ENCODE measurements at places on chromosomes 7 and 10.
A peak's percentile ranks its signal among the peaks of the same experiment; 100 is the strongest.

DNA sequence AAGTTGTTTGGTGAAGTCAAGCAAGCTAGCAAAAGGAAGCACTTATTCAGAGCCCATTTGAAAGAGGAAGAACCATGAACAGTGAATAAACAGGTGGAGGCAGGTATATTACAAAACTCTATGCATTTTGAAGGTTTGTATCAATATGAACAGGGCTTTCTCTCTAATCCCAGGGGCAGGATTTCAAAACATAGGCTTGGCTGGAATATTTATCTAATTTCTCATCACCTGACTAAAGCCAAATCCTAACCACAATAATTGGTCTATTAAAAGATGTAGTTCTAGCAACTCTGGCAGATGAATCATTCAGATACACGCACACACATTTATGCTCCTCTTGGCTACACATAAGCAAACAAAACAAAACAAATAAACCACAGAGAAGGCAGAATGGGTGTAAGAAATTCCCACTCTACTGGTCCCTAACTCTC, 554.4 kb downstream of the INHBA start:
- H3K4me3 ChIP-seq = no peak overlapping the region
- no peak for DNase-seq
- H3K4me1 ChIP-seq = no peaks in the 10 kb centered on the region
- H3K36me3 ChIP-seq = no peaks in the 10 kb centered on the region
- no peak overlapping the region for H3K27ac ChIP-seq

- no peak overlapping the region for H3K4me3 ChIP-seq
- no peak for DNase-seq
- H3K36me3 ChIP-seq = no peaks in the 10 kb centered on the region
- H3K4me1 ChIP-seq = peaks cover 4% of the 10 kb centered on the region
- H3K27ac ChIP-seq = no peak overlapping the region
Observed at GRCh38 chr7:4689668-4690067, 7.6 kb downstream of the FOXK1 start.

GRCh38 chr10:11165591-11166543, 148.2 kb downstream of the CELF2 start:
- DNase-seq = peak; percentile 51
- H3K4me1 ChIP-seq = peaks cover 10% of the 10 kb centered on the region
- peak overlapping the region; percentile 98 for H3K27ac ChIP-seq
- H3K27me3 ChIP-seq = no peaks in the 10 kb centered on the region

DNA sequence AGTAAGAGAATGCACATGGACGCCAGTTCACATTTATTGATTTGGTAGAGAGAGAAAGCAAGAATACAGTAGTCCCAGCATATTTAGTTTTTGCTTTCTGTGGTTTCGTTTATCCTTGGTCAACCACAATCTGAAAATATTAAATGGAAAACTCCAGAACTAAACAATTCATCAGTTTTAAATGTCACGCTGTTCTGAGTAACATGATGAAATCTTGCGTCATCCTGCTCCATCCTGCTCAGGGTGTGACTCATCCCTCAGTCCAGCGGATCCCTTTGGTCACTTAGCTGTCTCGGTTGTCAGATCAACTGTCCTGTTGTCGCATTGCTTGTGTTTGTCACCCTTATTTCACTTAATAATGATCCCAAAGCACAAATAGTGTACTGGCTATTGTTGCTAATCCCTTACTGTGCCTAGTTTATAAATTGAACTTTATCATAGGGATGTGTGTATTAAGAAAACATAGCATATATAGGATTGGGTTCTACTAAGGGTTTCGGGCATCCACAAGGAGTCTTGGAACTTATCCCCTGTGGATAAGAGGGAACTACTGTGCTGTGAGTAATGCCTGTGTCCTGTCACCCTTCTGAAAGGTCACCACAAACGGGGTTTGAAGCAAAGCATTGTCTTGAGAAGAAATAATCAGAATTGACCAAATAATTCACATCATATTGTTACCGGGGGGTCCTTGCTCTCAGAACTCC, 73.6 kb downstream of the OTUD1 start:
- no peak overlapping the region for H3K4me3 ChIP-seq
- H3K27me3 ChIP-seq = no peaks in the 10 kb centered on the region
- H3K4me1 ChIP-seq = no peaks in the 10 kb centered on the region
- no peaks in the 10 kb centered on the region for H3K36me3 ChIP-seq
- H3K27ac ChIP-seq = no peak overlapping the region
- no peak for DNase-seq

GRCh38 chr7:131556053-131556908, at the start of gene PODXL:
PODXL (minus strand) TSS chr7:131556628; CDS start chr7:131556359, 269 bp downstream.
- H3K27ac ChIP-seq = no peak within 1 kb of the TSS
- peak; percentile 75 for DNase-seq
- peak within 1 kb of the TSS; percentile 81 for H3K4me3 ChIP-seq
- no peaks in the 10 kb centered on the region for H3K27me3 ChIP-seq
- peaks cover 22% of the 10 kb centered on the region for H3K36me3 ChIP-seq

DNA sequence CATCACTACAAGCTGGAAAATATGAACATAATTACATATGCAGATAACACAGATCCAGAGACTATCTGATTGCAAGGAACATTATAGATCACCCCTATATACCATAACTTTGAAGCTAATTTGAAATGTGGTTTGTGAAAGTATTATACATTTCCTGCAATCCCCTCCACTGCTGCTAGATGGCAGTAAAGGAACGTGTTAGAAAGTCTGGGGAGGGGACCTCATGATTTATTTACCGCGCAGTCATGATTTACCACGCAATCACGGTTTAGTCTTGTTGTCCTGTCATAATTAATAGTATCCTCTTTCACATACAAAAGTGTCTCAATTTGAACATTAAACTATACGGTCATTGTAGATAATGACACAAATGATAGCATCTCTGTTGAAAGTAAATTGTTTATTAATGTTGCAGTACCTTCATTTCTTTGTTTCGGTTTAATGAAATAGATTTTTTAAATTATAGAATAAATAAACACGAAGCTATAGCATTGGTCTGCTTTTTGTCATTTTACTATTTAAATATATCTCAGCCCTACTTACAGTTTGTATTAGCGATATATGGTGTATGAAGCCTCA, 145.3 kb upstream of the PRSS1 start:
- DNase-seq = peak; percentile 66
- H3K27ac ChIP-seq = no peak overlapping the region
- H3K4me3 ChIP-seq = no peak overlapping the region
- H3K27me3 ChIP-seq = no peaks in the 10 kb centered on the region

DNA sequence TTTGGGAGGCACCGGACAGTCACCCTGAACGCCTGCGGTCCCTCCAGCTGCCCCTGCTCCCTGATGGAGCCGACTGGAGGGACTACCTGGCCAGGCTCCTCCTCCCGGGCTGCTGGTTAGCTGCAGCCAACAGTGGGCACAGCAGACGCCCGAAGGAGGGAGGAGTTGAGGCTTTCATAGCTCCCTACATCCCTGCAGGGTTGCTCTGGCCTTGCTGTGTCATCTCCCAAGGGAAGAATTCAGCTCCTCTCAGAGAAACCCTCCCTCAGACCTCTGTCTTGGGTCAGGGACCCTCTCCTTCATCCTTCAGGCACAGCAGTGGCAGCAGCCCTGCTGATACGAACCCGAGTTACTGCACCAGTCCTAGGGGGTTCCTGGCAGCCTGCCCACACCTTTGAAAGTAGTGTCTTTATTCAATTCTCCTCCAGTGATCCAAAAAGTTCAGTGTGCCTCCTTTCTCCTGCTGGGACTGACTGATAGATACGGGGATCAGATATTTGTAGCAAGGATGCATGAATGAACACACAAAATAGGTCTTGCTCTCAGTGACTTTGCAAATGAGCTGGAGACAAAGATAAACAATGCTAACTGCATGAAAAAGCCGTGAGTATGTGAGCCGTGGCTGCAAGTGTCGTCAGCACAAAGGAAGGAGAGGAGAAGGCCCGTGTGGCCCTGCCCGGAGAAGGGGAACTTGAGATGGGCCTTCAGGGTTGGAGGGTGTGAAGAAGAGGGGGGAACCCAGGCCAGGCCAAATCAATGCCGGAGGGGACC, 136.6 kb downstream of the PRKAG2 start:
- peak overlapping the region; percentile 0 for H3K4me3 ChIP-seq
- H3K27ac ChIP-seq = peak overlapping the region; percentile 85
- no peaks in the 10 kb centered on the region for H3K27me3 ChIP-seq
- H3K4me1 ChIP-seq = peaks cover 33% of the 10 kb centered on the region

All from neuronal stem cell (in vitro differentiated cells).